Cortex of kidney (tissue), 1 donor: ENCODE measurements at places on chromosomes 7 and 10.

DNA sequence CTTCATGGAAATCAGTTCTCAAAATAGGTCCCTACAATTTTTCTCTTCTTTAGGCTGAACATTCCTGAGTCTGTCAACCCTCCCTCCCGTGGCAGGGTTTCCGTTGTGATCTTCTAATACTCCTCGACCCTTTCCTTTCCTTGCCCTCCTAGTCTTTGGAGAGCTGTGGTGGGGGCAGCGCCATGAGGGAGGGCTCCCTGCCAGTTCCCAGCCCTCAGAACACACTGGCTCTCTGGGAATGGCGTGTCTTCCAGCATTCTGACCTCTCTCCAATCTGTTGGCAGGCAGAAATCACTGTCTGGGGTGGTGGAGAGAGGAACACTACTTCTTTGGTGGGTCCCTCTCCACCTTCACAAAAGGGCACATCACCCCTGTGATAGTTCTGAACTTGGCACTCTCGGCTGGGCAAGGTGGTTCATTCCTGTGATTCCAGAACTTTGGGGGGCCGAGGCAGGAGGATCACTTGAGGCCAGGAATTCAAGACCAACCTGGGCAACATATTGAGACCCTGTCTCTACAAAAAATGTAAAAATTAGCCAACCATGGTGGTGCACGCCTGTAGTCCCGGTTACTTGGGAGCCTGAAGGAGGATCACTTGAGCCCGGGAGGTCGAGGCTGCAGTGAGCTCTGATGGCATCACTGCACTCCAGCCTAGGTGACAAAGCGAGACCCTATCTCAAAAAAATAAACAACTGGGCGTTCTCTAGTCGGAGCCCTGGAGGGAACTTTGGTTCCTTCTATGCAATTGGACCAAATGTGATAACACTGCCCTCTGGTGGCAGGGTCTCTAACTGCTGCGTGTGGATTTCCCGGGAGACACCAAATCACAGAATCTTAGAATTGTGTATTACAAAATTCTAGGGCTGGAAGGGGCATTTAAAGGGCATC lies 13.1 kb upstream of the ARPC1A start:
- DNase-seq: no peak

GRCh38 chr10:27253576-27253975 lies 13.0 kb upstream of the ACBD5 start:
- DNase-seq: no peak

DNA sequence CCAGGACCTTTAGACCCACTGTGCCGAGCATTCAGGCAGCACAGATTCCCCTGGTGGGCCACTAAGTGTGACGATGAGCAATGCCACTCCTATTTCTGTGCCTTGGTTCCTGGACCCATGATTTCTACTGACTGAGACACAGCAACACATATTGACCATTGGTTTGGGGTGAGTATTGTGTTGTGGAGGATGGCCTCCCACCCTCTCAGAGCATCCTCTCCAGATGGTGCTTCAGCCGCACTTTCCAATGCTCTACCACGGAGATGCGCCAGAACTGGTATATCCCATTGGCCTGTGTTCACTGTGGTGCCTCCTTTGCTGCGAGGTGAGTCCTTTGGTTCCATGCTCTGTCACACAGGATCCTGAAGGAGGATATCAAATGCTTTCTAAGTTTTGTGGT lies 10.1 kb upstream of the GDF10 start:
- DNase-seq: no peak

- no peak for DNase-seq
Measured at GRCh38 chr10:126687121-126687606, 16.7 kb upstream of the C10orf90 start.

GRCh38 chr10:93061594-93062513 lies 1.3 kb downstream of the CYP26C1 start:
- no peak for DNase-seq

- no peak for DNase-seq
Measured at GRCh38 chr7:44867073-44867995, 18.0 kb downstream of the PURB start.

- no peak for DNase-seq
Measured at GRCh38 chr7:95865716-95866371, 93.5 kb downstream of the DYNC1I1 start.

- no peak for DNase-seq
Measured at GRCh38 chr10:115956225-115957011, 316.6 kb downstream of the GFRA1 start.

DNA sequence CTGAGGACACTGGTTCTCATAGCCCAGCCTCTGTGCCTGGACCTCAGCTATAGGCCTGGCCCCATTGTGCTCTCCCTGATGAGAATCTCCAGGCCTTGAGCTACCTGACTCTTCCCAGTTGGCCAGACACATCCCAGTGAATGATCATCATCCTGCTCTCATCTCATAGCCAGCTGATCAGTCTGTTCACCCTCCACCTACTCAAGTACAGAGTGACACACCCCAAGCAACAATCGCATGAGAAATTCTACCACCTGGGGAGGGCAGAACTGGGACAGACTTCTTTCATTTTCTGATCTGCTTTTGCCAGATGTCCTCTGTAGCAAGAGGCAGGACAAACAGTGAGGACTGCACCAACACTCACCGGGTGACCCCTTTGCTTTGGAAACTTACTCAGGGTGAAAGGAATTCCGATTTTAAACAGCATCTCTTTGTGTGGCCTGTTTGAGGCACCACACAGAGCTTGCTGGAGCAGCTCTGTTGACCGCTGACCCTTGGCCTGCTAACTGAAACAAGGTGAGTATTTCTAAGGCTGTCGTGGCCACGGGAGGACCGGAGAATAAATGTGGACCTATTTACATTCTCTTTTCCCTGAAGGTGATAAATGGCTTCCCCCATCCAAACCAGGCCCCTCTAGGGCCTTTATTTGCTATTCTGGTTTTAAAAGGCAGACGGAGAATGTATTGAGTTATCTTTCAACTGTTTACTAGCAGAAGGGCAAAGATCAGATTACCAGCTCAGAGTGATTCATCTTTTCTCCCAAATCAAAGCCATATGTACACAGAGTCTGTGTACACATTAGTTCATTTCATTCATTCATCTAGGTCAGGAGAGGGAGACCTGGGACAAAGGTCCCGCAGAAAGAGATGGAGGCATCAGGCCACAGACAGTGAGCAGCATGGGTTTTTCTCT lies 181.4 kb upstream of the TNS3 start:
- DNase-seq: no peak

DNA sequence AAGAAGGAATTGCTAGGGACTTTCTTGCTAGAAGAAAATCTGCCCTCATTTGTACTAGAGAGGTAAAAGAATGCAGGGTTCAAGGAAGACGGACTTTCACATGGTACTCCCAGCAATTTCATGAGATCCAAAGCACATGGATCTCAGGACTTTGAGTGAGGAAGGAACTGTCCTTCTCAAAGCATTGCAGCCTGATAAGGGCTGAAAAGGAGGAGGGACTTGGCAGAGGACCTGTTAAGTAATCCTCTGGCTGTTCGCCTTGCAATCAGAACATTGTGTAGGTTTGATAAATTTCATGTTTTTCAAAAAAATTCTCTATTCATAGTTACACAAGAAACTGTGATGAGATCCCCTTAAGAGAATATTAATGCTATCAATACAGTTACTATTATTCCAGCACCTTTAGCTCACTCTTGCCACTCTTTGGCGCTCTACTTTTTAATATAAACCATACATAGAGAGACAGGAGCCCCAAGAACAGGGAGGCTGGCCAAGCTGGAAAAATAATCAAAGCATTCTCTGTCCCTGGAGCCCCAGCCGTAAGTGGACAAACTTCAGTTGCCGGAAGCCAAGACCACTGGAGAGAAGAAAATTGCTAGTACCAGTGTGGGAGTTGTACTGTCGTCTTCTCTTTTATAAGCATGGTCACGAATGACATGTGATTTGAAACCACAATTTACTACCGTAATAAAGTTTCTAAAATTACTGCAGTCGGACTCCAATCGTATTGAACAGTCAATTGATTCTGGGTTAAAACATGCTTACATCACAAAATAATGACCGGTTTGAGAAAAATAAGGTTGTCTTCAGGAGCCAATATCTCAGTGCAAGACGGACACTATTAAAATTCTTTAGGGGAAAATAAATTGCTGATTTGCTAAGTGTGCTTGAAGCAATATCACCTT lies 424.4 kb downstream of the SDK1 start:
- DNase-seq: no peak

- DNase-seq: no peak
Measured at GRCh38 chr7:114588506-114588905, 173.9 kb downstream of the FOXP2 start.

DNA sequence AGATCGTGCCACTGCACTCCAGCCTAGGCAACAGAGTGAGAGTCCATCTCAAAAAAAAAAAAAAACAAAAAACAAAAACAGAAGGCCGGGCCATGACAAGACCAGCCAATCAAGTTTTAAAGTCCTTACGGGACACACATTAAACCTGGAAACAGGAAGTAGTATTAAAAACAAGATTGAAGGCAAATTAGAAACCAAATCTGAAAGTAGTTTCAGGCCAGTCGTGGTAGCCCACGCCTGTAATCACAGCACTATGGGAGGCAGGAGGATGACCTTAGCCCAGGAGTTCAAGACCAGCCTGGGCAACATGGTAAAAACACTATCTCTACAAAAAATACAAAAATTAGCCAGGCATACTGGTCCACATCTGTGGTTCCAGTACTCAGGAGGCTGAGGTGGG lies 18.1 kb downstream of the PSAP start:
- DNase-seq: no peak

DNA sequence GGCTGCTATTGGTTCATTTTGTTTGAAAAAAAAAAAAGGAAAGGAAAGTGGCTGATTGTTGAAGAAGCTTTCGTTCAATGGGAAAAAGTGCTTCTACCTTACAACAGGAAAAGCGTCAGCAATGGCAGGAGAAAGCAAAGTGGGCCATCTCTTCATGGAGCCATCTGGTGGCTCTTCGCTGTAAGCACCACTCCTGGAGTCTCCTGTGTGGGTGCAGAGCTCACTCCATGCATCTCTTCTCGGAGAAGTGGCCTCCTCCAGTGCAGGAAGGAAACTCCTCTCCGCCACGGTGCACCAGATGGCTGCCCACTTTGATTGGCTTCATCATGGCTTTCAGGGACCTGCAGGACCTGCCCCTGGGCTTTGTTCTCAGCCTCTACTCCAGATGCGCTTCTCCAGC lies 250.9 kb downstream of the PTEN start:
- no peak for DNase-seq

DNA sequence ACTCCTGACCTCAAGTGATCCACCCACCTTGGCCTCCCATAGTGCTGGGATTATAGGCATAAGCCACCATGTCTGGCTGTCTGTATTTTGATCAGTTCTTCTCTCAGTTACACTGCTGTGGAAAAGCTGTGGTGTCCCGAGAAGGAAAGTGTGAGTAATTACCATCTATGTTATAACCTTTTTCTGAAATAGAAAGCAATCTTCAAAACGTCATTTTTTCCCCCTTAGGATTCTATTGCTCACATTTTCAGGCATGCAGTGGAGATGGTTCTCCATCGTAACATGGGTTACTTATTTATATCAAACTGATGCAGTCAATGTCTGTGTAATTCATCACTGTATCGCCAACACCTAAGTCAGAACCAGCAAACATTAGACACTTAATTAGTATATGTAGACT lies 103.5 kb upstream of the FAM3C start:
- DNase-seq: no peak

DNA sequence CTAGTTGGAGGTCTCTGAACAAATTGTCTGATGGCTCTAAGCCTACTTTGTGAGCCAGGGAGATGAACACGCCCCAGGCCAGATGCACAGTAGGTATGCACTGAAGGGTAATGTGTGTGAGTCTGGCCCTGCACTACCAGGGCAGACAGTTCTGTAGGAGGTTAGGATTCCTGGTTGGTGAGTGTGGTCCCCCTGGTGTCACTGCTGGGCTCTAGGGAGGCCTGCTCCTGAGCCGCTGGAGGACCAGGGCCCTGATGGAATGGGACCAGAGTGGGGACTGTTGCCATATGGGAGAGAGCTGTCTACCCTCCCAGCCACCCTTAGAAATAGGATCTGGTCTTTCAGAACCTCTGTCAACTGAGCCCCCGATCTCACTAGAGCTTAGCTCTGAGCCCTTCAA lies 42.0 kb downstream of the CDH23 start:
- no peak for DNase-seq

DNA sequence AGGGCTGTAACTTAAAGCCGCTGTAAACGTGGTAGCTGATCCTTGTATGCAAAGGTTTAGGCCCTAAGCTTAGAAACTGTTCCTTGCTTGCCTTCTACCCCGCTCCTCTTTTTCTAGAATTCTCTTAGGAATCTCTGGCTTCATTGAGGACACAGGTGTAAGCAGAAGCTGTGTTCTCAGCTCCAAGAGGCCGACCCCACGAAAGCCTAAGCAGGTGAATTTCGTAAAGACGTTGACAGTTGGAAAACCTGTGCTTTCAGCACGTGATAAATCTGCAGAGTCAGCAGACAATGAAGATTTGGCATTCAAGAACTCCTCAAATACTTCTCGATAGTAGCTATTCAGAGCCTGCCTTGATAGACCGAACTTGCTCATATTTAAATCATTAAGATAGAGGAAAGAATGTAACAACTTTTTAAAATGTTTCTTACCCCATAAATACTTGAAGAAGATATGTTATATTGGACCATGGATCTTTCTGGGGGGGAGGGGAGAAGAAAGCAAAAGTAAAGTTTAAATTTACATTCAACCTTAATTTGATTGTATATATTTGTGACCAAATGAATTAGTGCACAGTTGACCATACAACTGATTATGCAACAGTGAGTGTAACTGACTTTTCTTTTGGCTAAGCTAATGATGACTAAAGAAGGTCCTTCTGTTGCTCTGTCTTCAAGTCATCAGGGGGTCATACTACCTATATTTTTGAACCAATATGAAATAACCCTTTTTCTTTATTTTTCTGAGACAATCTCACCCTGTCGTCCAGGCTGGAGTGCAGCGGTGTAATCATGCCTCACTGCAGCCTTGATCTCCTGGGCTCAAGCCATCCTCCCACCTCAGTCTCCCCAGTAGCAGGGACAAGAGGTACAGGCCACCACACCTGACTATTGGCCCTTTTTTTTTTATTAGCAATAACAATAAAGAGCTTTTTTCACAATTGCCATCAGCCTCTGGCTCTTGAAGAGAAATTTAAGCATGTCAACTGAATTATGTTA lies 1.2 kb upstream of the GDI2 start:
- no peak for DNase-seq

GRCh38 chr10:78972947-78973900 lies 95.5 kb upstream of the ZMIZ1 start:
- DNase-seq: no peak

DNA sequence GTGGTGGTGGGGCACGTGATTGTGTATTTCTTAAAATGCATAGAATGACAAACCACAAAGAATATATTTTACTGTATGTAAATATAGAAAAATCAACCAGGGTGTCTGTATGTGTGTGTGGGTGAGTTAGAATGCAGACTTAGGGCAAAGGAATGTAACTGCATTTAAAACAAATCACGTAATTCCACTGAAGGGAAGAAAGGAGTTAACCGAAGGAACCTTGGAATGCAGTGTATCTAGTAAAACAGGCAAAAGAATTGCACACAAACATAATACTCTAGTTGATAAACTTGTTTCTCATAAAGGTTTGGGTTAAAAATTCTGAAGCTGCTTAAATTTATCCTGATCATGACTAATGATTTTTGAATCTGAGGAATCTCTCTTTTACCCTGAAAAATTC lies 134.9 kb downstream of the ADRA2A start:
- no peak for DNase-seq

GRCh38 chr10:48582970-48583369 lies 21.9 kb downstream of the ARHGAP22 start:
- no peak for DNase-seq

- no peak for DNase-seq
Measured at GRCh38 chr10:11193001-11193551, 175.4 kb downstream of the CELF2 start.
